Epithelial cell of esophagus (primary cell): ENCODE measurements at places on chromosomes 4 and X.

DNA sequence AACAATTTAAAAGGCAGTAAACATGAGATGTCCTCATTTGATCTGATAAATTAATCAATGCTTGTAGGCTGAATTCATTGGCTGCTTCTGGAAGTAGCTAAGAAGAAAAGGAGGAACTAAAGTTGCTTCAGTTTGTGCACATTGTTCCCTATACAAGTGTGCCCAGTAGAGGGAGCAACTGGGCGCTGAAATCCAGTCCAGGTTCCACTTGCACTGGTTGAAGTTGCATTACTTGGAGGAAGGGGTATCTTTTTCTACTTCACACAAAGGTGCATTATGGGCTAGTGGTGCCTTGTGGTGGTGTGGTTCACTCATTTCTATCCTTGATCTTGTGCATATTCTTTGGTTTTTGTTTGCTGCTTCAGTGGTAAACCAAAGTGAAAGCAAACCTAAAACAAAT lies 67.9 kb upstream of the SOX3 start:
- peak; percentile 41 for DNase-seq

GRCh38 chr4:189823591-189823990 lies 117.1 kb upstream of the FRG1 start:
- no peak for DNase-seq

GRCh38 chr4:165945991-165946390 lies 73.0 kb downstream of the TLL1 start:
- no peak for DNase-seq

- DNase-seq: no peak
Measured at GRCh38 chrX:102696306-102696705, 15.9 kb upstream of the GPRASP2 start.

DNA sequence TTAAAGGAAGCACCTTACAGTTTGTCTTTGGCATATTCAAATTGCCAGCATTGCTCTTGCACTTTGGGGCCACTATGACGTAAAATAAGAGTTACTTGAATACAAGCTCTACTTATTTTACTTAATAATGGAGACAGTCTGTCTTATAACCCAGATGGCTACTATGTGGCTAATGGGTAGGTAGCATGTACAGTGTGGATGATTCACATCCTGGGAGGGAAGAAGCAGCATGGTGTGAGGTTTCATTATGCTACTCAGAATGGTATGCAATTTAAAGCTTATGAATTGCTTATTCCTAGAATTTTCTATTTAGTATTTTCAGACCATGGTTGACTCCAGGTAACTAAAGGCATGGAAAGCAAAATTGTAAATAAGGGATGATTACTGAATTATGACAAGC lies 761.8 kb upstream of the ATOH1 start:
- DNase-seq: peak; percentile 76

DNA sequence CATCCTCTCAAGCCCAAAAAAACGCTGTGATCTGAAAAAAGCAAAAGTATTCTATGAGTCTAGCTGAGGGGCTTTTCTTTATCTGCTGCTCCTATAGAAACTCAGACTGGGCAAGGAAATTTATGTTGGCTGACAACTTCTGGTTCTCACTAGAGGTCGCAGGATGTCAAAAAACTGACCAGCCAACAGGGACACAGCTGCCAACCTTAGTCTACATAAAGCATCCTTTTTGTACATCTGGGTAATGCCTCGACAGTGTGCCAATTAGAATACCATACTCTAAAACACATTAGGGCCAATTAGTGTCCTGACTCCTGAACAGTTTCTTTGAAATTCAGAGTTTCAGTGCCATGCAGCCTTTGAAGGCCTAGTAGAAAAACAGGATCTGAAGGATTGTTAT lies 8.8 kb upstream of the TLL1 start:
- no peak for DNase-seq

DNA sequence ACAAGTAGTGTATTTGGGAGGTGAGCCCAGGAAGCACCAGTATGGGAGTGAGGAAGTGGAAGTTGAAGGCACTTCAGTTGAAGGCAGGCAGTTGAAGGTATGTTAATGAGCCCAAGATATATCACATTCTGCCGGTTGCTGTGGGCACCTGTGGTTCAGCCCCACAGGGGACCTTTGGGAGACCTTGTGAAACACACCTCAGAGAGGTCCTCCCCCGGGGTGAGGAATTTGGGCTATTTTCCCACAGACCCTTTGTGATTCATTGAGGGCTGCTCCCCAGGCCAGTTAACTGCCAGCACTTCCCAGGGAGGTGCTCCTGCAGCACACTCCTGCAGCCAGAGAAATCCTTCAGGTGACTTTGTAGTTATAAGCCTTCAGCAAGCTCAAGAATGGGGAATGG lies 45.9 kb downstream of the PTCHD1 start:
- no peak for DNase-seq

GRCh38 chrX:148804579-148805355 lies 304.4 kb downstream of the AFF2 start:
- DNase-seq: no peak

DNA sequence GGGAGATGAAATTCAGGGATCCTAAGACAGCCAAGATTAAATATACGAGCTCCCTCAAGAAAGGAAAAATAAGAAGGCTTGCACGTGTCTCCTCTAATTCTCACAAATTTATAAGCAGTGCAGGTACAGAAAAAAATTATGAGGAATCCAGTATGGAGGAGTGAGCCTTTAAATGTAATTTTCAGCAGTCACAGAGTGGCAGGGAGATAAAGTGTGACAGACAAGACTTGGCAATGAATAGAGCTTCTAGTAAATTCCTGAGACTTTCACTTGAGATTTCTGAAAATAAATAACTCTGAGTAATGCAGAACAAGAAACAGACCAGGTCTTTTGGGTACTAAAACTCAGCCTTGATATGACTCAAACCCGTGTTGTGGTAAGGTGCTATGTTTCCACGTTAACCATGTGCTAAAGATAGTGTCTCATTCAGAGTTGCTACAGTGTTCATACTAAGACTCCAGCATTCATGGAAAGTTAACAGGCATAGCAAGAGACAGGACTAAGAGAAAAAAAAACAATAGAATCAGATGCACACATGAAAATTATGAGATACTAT lies 119.8 kb downstream of the SPOCK3 start:
- peak; percentile 71 for DNase-seq

DNA sequence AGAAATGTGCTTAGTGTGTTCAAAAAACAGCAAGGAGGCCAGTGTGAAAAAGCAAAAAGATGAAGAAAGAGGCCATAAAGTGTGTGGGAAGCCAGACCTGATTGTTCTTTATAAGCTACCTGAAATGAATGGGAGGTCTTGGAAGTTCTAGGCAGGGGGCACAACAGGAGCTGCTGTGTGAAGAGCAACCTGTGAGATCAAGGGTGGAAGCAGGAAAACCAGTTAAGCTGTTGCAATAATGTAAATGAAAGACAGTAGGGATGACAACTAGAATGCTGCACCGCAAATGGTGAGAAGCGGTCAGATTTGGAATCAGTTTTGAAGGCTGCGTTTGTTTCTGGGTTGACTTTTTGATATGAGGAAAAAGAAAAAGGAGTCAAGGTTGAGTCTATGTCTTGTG lies 123.5 kb downstream of the TMEM144 start:
- no peak for DNase-seq

DNA sequence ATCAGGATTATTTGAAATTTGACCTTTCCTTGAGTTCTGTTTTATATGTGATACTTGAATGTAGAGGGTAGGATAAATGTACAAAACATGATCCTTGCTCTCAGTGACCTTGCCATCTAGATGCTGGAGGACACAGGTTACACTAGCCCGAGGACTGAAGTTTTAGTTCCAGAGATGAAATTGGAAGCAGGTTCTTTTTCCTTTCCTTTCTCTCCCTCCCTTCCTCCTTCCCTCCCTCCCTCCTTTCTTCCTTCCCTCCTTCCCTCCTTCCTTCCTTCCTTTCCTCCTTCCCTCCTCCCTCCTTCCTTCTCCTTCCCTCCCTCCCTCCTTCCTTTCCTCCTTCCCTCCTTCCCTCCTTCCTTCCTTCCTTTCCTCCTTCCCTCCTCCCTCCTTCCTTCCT lies 54.3 kb downstream of the LRRC66 start:
- DNase-seq: no peak
